ENCODE measurements at places on chromosomes 7 and 10.

GRCh38 chr7:78172267-78172757 lies 373.7 kb downstream of the PHTF2 start:
- no peak for DNase-seq

GRCh38 chr7:1708596-1709251 lies 38.6 kb downstream of the ELFN1 start:
- no peak for DNase-seq

DNA sequence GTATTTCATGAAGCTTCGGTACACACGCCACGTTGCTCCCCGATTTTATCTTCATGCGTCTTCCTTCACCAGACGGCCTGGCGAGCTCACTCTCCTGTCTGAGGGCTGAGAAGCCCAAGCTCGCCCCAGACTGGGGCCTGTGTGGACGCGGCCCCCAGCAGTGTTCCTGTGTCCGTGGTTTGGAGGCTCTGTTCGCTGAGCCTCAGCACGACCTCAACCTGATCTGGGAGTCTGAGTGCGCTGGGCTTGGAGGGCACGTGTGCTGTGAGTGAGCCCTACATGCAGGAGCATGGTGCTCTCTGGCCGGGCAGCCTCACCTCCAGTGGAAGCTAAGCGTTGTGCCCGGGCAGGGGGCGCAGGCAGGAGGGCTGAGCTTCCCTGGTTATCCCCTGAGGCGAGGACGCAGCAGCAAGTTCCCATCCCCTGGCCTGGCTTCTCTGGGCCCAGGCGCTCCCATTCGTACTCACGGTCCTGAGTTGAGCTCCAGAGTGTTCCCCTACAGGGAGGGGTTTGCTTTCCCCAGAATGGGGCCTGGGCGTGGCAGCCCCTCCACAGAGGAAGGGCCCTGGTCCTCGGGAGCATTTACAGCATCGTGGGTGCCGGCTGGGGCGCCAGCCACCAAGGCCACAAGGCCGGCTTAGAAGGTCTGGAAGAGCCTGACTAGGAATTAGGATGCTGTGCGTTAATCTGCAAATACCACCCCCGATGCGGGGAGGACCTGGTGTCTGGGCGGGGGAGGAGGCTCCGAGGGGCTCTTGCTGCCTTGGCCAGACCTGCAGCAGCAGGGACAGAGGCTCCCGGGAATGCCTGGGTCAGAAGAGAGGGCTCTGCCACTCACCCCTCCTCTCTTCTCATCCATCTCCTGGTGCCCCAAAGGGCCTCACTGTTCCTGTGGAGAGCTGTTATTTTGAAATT lies 400.6 kb downstream of the DNAJB6 start:
- DNase-seq = no peak

DNA sequence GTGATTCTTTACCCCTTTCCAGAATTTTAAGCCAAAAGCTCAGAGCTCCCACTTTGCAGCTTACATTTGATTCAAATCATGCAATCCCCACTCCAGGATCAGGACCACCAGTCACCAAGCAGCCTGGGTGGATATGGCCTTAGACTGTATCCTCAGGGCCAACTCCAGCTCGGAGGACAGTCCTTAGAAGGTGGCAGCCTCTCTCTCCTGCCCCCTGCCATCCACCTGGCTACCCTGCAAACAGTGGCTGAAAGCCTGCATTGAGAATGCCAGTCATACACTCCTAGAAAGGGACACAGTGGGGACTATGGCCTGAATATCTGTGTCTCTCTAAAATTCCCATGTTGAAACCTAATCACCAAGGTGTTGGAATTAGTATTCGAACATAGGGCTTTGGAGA lies 50.0 kb upstream of the KCNMA1 start:
- no peak for DNase-seq

- DNase-seq = no peak
Observed at GRCh38 chr7:30040938-30041337, 12.7 kb downstream of the PLEKHA8 start.

DNA sequence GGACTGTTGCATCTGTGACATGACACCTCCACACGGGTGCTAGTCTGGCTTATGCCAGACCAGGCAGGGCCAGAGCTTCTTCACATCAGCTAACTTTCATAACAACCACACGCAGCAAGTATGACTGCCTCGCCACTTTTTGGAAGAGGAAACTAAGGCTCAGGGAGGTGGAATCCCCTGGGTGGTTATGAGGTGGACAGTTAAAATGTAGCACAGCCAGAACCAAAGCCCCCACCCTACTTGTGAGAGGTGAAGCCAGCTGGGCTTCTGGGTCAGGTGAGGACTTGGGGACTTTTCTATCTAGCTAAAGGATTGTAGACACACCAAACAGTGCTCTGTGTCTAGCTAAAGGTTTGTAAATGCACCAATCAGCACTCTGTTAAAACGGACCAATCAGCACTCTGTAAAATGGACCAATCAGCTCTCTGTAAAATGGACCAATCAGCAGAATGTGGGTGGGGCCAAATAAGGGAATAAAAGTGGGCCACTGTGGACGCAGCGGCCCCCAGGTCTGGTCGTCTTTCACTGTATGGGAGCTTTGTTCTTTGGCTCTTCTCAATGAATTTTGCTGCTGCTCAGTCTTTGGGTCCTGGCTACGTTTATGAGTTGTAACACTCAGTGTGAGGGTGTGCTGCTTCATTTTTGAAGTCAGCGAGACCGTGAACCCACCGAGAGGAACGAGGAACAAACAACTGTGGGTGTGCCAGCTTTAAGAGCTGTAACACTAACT lies 171.0 kb downstream of the PTPN20 start:
- DNase-seq = no peak

DNA sequence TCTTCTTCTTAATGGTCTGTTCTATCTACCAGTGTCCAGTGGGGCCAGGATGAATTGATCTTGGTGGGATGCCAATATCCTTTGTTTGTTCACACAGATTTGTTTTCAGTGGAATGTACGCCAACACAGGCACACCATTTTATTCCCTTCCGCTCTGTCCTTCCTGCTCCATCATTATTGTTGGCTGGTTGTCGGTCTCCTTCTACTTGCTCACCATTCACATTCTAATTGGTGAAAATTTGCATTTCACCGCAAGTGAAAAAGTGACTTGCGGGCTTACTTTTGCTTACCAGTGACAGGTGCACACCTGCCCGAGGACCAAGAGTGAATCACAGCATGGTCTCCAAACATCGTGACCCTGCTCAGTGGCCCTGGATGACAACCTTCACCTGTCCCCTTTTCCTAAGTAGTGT lies 148.3 kb downstream of the NOC3L start:
- no peak for DNase-seq

DNA sequence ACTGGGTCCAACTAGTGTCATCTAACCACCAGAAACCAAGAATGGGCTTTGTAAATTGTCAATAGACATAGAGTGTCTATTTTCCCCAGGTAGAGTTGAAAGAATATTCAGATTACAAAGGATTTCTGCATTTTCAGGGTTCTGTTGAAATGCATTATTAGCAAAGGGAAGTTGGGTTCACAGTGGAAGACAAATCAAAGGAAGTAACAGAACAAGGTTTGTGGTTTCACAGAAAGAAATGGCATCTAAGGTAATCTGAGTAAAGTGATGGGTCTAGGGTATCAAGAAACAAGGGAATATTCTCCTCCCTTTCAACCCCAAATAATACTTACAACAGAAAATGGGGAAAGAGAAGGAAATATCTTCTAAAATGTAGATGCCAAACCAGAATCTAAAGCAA lies 25.8 kb downstream of the CEP41 start:
- DNase-seq = no peak

DNA sequence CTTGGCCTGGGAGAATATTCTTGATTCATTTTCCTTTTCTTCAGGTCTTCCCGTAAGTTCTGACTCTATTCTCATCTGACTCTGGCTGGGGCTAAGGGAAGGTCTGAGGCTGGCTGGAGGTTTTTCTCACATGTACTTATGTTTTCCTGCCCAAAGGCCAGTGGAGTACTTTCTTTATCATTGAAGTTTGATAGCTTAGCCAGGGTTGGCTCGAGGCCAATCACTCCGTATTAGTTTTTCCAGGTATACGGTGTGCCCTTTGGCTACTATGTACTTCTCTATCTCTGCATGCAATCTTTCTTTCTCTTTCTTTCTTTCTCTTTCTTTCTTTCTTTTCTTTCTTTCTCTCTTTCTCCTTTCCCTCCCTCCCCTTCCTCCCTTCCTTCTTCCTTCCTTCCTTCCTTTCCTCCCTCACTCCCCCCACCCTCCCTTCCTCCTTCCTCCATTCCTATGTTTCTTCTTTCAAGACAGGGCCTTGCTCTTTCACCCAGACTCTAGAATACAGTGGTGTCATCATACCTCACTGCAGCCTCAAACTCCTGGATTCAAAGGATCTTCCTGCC lies 26.8 kb upstream of the VKORC1L1 start:
- no peak for DNase-seq

- no peak for DNase-seq
Observed at GRCh38 chr10:8498881-8499280, 444.4 kb downstream of the GATA3 start.

DNA sequence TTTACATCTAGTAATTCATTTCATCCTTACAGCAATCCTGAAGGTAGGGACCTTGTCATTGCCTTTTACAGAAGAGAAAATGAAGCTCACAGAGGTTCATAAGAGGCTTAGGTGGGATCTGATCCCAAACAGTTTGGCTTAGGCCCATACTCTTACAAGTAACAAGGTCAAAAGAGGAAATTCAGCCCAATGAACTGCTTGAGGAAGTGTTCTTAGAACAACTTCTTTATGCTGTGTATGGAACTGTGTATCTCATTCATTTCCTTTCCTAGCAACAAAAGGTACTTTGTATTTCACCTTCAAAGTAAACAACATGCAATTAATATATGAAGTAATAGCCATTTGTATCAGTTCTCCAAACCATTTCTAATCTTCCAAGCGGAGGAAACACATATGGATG lies 79.3 kb downstream of the AVL9 start:
- no peak for DNase-seq

DNA sequence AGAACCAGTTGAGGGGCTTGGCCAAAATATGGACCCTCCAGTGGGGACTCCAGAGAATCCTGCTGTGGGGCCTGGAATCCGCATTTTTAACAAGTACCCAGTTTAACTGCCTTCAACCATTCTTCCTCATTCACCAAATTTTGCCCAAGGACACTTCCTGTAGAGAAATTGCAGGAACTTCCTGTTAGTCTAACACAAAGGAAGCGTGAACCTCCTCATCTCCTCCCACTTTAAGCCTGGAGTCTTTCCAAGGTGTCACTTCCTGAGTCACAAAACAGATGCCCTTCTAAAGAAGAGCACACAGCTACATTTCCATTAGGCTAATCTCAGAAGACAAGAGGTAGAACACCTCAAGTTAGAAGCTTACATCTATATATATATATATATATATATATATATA lies 188.4 kb downstream of the PPP1R17 start:
- peak; percentile 10 for DNase-seq

DNA sequence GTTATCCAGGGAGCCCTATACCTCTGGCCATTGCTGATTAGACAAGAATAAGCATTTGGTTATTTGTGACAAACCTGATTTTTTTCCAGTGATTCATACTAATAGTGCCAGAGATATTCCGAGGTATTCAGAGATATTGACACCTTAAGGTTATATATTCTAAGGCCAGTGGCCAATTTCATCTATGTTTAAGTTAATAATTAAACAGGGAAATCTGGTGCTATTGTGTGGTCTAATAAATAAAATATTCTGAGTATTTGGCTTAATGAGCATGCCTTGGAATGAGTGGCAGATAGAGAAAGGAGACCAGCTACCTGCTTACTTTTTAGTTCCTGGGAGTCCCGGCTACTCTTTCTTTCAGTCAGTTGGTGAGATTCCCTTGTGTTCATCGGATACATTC lies 38.6 kb upstream of the MEOX2 start:
- DNase-seq = no peak

GRCh38 chr7:39950473-39951225 lies 593 bp downstream of the CDK13 start:
- DNase-seq = no peak

DNA sequence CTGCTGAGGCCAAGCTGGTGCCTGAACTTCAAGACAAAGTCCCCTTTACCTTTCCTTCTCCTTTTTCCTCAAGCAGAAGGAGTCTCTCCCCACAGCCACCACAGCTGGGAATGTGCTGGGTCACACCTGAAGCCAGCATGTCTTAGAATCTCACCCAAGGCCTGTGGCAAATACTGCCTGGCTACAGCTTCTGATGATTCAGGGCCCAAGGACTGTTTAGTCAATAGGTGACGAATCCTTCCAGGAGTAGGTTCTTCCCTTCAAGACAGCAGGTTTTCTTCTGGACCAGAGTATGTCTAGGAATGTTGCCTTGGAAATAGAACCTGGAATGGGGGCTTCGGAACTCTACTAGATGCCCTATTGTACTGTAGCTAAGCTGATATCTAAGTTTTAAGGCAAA lies 374.6 kb downstream of the KIF20B start:
- no peak for DNase-seq

- no peak for DNase-seq
Observed at GRCh38 chr10:14513123-14513522, 182.4 kb upstream of the FRMD4A start.

GRCh38 chr7:113812591-113813255 lies 106.1 kb downstream of the PPP1R3A start:
- DNase-seq = no peak

DNA sequence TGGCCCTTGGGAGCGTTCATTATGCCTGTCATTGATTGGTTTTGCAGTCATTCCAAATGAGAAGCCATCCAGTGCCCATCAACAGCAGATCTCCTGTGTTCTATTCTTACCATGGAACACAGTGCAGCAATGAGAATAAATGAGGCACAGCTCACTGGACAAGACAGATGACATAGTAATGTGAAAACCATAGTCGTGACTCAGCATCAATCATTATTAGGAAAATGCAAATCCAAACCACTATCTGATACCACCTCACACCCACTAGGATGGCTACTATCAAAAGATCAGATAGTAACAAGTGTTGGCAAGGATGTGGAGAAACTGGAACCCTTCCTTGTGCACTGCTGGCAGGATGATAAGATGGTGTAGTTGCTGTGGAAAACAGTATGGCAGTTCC lies 144.7 kb downstream of the ARHGAP22 start:
- DNase-seq = no peak

DNA sequence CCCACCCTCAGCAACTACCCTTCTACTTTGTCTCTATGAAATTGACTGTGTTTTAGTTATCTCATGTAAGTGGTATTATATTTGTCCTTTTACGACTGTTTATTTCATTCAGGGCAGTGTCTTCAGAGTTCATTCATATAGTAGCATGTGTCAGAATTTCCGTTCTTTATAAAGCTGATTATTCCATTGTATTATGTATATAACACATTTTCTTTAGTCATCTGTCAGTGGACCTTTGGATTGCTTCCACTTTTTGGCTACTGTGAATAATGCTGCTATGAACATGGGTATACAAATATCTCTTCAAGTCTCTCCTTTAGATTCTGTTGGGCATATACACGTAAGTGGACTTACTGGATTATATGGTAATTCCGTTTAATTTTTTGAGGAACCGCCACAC lies 14.5 kb downstream of the SLF2 start:
- no peak for DNase-seq

- DNase-seq = peak; percentile 19
Observed at GRCh38 chr7:83947260-83947659, 247.3 kb downstream of the SEMA3A start.

- DNase-seq = no peak
Observed at GRCh38 chr7:151794508-151795167, 82.3 kb downstream of the PRKAG2 start.

GRCh38 chr7:24576171-24577025 lies 3.1 kb downstream of the PALS2 start:
- DNase-seq = peak; percentile 83

- DNase-seq = no peak
Observed at GRCh38 chr7:8068892-8069686, 100.5 kb downstream of the GLCCI1 start.

GRCh38 chr7:139675127-139676125 lies 102.4 kb downstream of the HIPK2 start:
- peak; percentile 54 for DNase-seq

GRCh38 chr7:4129481-4130122 lies 552.5 kb upstream of the FOXK1 start:
- no peak for DNase-seq

Data from fibroblast of mammary gland (primary cell).